ENCODE measurements at places on chromosomes 16 and 17.

- no peak for DNase-seq
Measured at GRCh38 chr17:5759501-5759925, 175.2 kb upstream of the NLRP1 start.

GRCh38 chr17:28247671-28248555 is 71.1 kb upstream of the TMEM97 start:
- DNase-seq = no peak

GRCh38 chr16:47949714-47950113 is 206.1 kb downstream of the ABCC12 start:
- no peak for DNase-seq

GRCh38 chr17:49364119-49364518 is 2.1 kb upstream of the ZNF652 start:
- no peak for DNase-seq

DNA sequence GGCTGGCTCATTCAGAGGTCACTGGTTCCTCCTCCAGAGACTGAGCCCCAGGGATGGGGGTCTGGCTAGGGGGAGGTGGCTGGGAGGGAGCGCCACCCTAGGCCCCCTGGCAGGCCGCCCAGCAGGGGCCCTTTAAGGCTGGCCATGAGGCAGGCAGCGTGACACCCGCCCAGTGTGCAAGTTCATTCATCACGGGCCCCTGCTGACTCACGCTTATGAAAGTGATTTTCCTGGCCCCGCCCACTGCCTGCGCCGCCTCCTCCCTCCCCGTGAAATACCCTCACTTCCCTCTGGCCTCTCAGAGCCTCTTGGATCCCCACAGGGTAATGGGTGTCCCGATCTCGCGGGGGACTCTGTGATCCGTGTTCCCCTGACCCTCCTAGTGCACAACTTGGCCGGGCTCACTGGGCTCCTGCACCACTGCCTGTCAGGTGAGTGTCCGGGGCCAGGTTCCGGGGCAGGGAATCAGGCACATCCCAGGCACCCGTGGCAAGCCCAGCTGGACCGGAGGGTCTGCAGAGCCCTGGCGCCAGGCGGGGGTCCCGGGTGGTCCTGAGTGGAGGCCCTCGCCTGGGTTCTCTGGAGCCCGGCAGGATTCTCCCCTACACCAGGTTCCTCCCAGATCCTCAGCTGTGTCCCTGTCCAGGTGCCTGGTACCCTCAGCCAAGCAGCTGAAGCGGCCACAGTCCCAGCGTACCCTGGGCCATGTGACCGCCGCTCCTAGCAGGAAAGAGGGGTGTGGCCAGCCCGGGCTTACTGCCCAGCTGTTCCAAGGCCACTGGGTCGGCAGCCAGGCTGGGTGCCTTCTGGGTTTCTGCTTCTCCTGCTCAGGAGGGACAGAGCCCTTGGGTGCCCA is at the start of gene OSGIN1:
Gene OSGIN1 (plus strand): TSS at position 301 of the 856 bp plus-strand sequence. CDS start 4,432 bp downstream, outside the sequence.
- DNase-seq = no peak

DNA sequence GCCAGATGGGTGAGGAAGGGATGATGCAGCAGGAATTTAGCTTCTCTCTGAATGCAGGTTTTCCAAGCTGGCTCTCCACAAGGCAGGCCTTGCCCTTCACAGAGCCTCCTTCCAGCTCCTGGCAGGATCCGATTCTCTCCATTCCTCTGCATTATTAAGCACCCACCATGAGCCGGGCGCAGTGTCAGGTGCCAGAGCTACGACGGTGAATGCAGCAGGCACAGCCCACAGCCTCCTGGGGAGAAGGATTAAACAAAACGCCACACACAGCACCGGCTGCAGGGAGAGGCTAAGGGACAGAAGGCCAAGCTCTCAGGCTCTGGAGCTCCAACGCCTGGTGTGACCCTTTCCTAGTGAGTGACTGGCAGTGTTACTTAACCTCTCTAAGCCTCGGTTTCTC is 7.1 kb upstream of the MT2A start:
- no peak for DNase-seq

GRCh38 chr16:76787394-76787793 is 403.6 kb upstream of the MON1B start:
- no peak for DNase-seq

DNA sequence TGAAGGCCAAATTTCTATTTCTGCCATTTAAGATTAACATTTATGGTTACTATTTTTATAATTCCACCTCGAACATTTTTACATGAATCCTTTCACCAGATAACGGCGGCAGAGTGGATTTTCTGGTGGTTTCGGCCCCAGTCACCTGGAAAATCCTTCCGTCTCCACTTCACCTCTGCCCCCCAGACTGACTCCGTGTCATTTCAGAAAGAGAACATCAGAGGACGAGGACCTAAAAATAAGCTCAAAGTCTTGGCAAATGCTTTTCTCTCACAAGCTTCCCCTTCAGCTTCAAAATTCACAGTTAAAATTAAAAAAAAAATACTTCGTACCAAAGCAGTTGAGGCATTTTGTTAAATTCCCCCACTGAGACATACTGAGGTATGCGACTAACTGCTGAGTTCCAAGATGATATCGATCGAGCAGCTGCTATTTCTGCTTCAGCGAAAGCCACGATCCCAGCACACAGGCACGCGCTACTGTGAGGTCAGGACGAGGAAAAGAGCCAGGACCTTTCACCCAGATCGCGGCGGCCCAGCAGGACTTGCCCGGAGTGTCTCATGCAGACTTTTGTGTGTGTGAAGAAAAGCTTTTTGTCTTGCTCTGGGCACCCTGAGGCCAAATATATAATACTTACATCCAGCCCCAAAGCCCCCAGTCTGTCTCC is 36.8 kb downstream of the ASPA start:
- DNase-seq = no peak

DNA sequence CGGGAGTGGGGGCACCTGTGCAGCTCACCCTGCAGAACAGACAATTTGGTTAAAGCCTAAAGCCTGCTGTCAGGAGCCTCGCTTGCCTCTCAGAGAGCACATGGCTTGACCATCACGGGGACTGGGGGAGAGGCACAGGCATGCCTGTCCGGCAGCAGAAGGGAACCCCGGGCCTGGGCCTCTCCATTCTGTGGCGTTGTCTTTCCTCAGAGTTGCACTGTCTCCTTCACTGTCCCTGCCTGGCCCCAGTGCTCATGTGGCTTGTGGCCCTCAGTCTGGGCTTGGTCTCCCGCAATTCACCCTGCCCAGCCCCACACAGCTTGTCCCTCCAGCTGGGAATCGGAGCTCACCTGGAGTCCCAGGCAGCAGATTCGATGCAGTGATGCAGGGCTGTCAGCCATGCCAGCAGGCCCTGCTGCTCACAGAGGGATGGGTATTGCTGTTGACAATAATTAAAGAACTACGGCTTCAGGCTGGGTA is 189.9 kb downstream of the SEC14L1 start:
- no peak for DNase-seq

- no peak for DNase-seq
Measured at GRCh38 chr17:8012045-8012580, 9.7 kb downstream of the GUCY2D start.

- DNase-seq = no peak
Measured at GRCh38 chr16:3716831-3717234, 491 bp downstream of the TRAP1 start.

DNA sequence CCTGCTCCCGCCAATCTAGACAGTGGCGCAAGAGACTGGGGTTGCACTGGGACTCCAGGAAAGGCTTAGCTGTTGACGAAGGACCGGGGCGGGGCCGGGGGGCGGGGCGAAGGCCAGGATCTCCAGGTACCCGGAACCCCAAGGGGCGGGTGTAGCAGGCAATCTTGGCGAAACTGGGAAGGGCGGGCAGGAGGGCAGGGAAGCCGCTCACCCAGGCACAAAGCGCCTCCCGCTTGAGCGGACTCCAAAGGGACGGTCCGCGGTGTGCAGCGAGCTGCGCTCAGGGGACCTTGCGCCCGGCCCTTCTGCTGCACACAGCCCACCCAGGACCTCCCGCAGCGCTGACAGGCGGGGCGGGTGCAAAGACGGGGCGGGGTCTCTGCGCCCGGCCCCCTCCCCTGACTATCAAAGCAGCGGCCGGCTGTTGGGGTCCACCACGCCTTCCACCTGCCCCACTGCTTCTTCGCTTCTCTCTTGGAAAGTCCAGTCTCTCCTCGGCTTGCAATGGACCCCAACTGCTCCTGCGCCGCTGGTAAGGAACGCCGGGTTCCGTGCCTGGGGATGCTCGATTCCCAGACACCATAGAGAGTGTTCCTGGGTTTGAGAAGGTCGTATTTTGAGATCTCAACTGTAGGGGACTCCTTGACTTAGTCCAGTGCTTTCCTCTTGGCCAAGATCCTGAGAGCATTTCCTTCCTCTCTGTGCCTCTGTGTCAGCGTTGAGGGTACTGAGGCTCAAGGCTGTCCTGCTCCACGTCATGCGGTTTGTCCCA is at the start of gene MT1F:
Gene MT1F (plus strand): TSS at position 405 of the 772 bp plus-strand sequence. CDS start 100 bp downstream, at position 505.
- DNase-seq = no peak

DNA sequence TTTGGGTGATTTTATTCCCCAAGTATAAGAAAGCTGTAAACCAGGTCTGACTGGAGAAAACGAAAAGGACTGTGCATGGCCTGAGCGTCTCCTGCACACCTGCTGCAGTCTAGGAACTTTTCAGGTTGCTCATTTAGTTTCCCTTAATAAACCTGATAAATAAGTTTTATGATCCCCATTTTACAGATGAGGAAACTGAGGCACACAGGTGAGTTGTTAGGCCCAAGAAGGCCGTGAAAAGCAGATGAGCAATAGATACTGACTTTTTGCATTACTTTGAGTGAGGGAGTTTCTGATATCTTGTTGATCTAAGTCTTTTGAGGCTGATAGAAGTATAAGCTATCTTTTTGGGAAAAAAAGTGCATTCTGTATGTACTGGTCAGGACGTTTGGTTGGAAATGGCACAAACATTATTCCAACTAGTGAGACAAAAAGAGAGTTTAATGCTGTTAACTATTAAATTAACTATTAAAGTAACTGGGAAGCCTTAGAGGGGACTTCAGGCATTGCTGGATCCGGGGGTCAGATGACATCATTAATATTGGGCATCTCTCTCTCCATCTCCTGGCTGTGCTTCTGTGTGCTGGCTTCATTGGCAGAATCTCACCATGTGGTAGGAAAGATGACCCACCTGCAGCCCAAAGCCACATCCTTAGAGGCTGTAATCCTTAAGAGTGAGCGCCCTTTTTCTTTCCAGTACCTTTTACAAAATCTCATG is 163.4 kb downstream of the CMIP start:
- no peak for DNase-seq
